ENCODE measurements at places on chromosomes 1 and 21.
A peak's percentile ranks its signal among the peaks of the same experiment; 100 is the strongest.

GRCh38 chr21:38355992-38356781 lies 99.4 kb downstream of the KCNJ15 start:
- DNase-seq: peak; percentile 30

- DNase-seq: no peak
Measured at GRCh38 chr1:227756172-227756959, 21.1 kb downstream of the SNAP47 start.

DNA sequence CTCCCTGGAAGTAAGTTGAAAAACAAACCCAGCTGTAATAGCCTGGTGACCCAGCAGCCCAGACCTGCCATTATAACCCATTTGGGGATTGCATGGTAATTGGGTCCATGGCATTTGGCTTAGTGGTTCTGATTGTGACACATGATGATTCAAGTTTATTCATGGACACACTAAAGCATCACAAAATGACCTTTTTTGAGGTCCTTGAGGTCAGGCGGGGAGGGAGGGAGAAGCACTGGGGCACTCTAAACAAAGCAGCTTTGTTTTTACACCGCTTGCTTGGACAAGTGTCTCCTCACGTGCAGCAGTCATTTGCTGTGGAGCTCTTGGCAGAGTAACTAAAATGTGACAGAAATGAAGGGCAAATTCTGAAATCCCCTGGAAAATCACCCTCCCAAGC lies 241.0 kb upstream of the SGIP1 start:
- no peak for DNase-seq

- DNase-seq: no peak
Measured at GRCh38 chr1:165644064-165644735, 13.2 kb downstream of the MGST3 start.
